ENCODE measurements at places on chromosomes 11 and 22. TPM values are rescaled to one million over a fixed set of nuclear protein-coding genes. Genes with fewer than 3 reads are reported as not detected.

DNA sequence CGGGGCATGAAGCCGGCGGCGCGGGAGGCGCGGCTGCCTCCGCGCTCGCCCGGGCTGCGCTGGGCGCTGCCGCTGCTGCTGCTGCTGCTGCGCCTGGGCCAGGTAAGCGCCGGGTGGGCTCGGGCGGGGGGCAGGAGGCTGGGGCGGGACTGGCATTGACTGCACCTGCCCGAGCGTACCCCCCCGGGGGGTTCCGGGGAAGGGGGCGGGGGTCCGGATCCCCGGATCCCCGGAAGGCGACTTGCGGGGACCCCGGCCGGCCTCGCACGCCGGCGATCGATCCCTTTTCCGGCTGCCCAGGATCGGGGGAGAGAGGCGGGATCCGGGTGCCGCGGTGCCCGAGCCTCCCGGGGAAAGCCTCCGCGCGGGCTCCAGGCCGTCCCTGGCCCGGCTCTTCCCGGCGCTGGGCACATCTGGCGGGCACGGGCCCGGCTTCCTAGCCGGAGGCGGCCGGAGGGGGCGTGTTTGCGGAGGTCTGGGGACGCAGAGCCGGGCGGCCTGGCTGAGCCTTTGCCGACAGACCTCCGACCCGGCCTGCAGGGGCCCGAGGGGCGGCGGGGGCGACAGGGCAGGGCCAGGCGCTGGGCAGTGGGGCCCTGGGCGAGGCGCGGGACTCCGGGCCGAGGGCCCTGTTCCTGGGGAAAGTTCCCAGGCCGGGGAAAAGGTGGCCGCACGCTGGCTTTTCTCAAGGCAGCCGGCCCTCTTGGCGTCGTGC lies 705 bp downstream of the PTPRJ start:
- DNase-seq: no peak

DNA sequence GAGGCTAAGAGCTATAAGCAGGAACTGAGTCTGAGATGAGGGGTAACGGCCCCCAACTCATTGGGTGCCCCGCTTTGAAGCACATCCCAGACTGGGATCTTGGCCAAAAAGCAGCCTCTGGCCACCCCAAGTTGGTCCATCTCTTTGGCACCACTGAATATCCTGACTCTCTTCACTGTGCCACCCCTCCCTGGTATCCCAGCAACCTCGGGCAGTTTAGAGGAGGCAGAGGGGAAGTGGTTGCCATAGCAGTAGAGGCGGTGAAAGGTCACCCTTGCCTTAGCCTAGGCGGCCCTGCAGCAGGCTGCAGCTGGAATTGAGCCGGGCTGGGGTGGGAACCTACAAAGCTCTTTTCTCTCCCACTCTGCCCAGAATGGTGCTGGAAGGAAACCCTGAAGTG lies 1.1 kb downstream of the PELI3 start:
- DNase-seq: no peak

DNA sequence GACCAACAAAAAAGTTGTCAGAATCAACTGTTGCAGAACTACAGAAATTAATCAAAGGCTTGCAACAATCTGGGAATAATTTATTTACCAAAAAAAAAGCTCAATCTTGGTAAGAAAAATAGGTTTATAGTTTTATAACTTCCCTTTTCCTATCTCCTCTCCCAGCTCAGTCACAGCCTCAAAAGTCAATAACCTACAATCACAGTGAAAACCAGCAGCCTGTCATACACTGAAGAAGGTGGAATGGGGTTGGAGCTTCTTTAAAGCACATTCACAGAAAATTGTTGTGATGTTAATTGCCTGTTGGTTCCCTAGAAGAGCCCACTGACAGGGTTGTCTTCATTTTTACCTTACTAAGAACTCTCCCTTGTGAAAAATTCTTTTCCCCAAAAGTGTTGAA lies 50.7 kb upstream of the CEP126 start:
- DNase-seq: no peak

The BAIAP2L2 gene
- 3.0 TPM for total RNA-seq

The OR10A2 gene
- not detected for total RNA-seq

DNA sequence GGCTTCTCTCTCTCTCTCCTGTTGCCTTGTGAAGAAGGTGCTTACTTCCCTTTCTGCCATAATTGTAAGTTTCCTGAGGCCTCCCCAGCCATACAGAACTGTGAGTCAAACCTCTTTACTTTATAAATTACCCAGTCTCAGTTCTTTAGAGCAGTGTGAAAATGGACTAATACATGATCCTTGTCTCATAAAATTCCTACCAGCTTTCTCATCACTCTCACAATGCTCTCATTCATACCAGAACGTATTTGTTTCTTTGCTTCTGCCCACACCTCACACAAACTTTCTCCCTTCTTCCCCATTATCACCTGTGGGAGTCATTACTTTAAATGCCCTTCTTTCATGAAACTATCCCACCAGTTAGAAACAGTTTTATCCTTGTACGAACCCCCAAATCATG lies 62.7 kb upstream of the ARHGAP42 start:
- no peak for DNase-seq

All from omental fat pad (tissue), 4 donors.